Skin of body (tissue), 3 donors: ENCODE measurements at places on chromosomes 1 and 21. TPM values are rescaled to one million over a fixed set of nuclear protein-coding genes. Genes with fewer than 3 reads are reported as not detected.

Gene RHD
- 2.3 TPM for total RNA-seq

Gene CLDN17
- total RNA-seq, result 1.1 TPM

Gene ARHGAP29
- total RNA-seq, result 67.1 TPM

DNA sequence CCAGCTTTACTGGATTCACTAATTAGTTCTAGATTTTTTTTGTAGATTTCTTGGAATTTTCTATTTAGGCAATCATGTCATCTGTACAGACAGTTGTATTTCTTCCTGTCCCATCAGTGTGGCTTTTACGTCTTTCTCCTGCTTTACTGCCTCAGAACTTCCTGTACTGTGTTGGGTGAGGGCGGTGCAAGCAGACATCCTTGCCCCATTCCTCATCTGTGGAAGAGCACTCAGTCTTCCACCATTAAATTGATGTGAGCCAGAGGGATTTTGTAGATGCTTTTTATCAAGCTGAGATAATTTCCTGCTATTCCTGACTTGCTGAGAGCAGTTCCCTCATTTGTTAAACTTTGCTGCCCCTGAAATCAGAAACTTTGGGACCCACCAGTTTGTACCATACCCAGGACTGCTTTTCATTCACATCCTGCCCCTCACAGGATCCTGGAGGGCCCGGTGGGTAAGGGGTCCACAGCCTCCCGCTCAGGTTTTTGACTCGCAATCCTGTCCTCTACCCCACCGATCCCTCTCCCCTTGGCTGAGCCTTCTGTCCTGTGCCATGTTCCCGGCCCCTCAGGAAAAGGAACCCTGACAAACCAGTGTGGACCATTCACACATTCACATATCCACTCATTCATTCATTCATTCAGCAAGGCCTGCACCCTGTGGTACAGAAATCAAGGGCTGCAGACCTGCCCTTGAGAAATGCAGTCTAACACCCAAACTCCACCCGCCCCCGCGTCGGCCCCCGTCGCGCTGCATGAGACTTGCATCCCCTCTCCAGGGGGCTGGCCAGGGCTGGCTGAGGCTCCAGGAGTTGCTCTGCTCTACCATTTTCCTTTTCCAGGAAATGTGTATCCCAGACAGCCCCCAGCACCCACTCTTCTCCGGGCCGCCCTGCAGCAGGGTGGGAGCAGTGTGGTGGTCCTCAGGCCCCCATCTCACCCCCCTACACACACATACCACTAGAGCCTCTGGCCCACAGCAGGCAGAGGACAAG, 246.5 kb upstream of the VAMP3 start:
- no peak for DNase-seq

DNA sequence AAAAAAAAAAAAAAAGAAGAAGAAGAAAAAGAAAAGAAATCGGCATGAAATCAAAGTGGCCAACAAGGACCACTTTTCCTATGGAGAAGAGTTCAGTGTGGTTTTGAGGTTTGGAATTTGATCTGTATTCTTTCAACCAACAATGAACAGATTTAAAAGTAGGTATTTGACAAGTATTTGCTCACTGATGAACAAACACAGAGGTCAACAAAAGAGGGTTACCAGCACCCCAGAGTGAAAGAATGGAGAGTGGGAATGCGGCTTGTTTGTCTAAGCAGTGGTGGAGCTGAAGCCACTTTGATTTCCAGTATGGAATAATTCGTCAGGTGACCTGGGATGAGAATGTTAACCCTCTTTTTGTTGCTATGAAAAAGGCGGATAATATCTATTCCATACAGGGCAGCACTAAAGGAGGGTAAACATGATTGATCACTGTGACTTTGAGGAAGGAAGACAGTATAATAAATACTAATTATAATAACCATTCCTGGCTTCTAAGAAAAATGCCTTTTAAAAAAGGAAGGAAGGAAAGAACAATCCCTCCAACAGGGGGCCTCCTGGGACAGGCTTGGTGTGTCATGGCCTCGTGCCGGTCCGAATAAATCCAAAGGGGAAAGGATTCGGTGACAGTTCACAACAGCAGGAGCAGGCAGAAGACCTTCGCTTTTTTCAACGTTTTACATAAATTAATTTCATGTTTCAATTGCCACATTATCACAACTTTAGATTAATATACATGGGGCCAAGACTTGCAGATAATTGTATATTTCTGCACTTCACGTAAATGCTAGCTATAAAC, 37.2 kb upstream of the SIM2 start:
- DNase-seq, result no peak

- no peak for DNase-seq
These were observed 138.7 kb downstream of the DHRS3 start for GRCh38 chr1:12479311-12479710.

- no peak for DNase-seq
These were observed 43.9 kb downstream of the PIGK start for GRCh38 chr1:77175230-77175844.

DNA sequence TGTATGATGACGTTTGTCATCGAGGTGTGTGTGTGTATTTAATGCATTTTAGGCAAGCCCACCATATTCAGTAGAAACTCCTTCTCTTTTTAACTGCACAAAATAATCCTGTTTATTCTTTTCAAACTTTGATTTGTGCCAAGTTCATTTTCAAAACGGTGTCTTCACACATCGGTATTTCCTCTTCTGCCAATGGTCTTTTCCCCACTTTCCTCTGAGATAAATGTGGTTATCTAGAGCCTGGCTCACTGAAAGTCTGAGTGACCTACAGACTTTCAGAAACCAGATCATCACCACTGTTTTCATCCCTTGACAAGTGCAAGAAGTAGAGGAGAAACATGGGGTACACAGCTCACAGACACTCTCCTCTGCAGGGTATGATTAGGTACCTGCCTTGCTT, 69.4 kb downstream of the GPATCH2 start:
- DNase-seq, result no peak

DNA sequence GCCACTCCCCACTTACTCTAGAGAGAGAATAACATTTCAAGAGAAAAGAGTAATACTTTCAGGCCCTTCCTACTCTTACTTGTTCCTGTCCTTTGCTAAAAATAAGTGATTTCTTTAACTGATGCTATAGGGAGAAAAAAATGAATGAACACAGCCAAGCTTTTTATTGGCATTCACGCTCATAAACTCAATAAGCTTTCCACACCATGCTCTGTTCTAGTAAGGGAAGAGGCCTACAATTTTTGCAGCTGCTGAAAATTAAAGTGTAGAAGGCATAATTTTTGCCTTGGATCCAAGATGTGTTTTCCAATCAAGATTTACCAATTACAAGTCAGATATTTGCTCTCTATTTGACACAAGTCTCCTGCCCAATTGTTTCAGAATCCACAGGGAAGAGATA, 188.1 kb upstream of the RGS18 start:
- no peak for DNase-seq

DNA sequence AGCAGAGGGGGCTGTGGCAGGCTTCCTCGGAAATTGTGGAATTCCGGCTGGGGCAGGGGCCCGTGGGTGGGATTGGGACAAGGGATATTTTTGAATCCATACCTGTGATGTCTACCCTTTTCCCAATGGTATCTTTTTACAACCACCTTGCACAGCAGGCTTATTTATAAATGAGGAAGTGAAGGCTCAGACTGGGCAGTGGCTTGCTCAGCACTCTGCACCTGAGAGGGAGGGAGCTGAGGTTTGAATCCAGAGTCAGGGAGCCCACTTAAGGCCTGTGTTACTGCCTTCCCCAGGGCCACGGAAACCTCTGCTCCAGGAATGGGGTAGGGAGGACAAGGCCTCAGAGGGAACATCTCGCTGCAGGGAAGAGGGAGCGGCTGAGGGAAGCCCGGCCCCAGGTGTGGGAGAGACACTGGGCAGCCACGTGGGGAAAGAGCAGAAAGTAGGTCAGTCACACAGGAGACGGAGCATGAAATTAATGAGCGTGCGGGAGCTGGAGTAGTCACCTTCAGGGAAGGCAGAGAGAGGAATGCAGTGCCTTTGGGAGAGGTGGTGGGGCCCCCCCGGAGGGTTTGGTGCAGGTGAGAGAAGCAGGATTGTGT, 35.4 kb upstream of the SCMH1 start:
- no peak for DNase-seq

DNA sequence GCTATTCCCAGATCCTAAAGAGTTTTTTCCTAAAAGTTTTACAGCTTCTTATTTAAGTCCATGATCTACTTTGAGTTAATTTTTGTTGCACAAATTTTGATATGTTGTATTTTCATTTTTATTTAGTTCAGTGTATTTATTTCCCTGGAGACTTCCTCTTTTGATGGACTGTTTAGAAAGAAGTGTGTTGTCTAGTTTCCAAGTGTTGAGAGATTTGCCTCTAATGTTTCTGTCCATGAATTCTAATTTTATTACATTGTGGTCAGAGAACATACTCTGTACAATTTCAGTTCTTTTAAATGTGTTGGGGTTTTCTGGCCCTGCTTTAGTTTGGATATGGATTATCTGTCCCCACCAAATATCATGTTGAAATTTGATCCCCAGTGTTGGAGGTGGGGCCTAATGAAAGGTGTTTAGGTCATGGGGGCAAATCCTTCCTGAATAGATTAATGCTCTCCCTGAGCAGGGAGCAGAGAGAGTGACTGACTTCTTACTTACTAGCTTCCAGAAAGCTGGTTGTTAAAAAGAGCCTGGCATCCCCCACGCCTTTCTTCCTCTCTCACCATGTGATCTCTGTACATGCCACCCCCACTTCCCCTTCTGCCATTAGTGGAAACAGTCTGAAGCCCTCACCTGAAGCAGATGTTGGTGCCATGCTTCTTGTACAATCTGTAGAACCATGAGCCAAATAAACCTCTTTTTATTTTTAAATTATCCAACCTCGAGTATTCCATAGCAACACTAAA, 4.6 kb downstream of the CHD1L start:
- no peak for DNase-seq

DNA sequence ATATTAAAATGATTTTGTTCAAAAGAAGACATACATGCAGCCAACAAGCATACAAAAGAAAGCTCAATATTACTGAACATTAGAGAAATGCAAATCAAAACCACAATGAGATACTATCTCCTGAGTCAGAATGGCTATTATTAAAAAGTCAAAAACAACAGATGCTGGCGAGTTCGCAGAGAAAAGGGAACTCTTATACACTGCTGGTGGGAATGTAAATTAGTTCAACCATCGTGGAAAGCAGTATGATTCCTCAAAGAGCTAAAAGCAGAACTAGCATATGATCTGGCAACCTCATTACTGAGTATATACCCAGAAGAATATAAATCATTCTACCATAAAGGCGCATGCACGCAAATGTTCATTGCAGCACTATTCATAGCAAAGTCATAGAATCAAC, 126.0 kb upstream of the HMCN1 start:
- DNase-seq, result no peak

GRCh38 chr1:53517109-53517508, 57.9 kb downstream of the DMRTB1 start:
- DNase-seq, result no peak

GRCh38 chr1:186009039-186009737, 275.0 kb downstream of the HMCN1 start:
- DNase-seq, result no peak

GRCh38 chr1:37944086-37944763, 2.6 kb downstream of the INPP5B start:
- DNase-seq, result no peak

DNA sequence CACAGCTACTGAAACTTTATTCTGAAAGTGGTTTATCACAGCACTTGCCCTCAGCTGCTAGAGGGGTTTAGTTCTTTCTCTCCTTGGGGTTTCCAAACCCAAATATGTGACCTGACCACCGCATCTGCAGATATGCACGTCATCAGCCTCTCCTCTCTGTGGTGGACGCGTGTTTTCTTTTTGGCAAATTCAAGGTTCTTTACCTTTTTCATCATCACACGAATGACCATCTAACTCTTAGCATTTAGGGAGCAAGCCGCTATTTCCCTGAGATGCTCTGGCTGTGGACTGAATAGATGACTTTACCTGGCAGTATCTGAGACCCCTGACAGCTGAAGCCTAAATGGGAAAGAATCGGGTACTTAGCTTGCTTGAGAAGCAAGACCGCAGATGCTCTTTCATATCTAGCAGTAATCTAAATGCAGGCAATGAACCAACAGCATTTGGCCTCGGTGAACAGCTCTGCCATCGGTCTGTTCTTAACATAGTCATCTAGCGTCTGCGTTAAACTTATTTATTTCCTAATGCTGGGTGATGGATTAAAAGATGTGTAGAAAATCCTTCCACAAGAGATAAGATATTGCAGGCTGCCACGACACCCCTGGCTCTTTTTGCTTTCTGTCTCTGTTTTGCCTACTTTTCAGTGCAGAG, 463.4 kb downstream of the CAMTA1 start:
- DNase-seq, result no peak

GRCh38 chr1:26740023-26740634, 44.3 kb downstream of the ARID1A start:
- no peak for DNase-seq
